ENCODE measurements at places on chromosomes 5 and 9.

DNA sequence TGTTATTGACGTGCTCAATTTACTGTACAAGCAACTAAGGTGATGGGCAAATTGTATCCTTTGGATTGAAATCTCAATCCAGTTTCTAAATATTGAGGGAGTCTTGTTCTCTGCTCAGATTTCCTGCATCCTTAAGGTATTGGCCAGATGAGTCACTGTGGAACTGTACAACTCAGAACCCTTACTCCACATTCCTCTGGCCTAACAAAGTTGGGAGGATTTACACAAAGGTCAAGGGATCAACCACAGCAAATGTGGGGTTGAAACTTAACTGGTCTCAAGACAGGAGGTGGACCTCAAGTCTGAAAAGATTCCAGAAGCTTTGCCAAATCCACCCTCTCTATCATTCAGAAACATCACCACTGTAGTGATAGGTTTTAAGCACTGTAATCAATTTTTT is 81.5 kb upstream of the AGXT2 start:
- DNase-seq = no peak

- DNase-seq = no peak
These were observed 91.2 kb upstream of the SNX2 start for GRCh38 chr5:122683631-122684030.

DNA sequence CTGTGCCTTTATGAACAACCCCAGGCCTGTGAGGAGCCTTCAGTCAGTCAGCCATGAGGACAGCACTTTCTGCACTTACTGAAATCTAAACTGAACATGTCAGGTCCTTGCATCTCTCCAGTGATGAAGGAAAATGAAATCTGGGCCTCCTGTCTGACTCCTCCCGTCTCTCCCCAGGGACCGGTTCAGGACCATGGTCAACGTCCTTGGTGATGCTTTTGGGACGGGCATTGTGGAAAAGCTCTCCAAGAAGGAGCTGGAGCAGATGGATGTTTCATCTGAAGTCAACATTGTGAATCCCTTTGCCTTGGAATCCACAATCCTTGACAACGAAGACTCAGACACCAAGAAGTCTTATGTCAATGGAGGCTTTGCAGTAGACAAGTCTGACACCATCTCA is 77.0 kb upstream of the PLPP6 start:
- no peak for DNase-seq

- DNase-seq = no peak
These were observed 10.4 kb upstream of the CEP120 start for GRCh38 chr5:123433596-123433995.

GRCh38 chr5:59069438-59070079 is 486.7 kb downstream of the RAB3C start:
- no peak for DNase-seq

DNA sequence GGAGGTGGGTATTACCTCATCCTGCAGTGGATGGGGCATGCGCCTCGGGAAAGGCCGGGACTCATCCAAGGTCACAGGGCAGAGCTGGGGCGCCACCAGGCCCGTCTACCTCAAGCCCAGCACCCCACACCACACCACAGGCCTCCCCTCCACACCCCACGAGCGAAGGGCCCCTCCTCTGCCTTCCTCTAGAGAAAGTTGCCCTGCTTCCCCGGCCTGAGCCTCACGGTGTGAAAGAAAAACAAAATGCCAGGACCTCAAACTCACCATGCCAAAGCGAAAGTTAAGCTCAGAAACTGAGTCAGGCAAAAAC is 161.1 kb downstream of the COL23A1 start:
- DNase-seq = no peak

GRCh38 chr5:22471154-22471553 is 382.0 kb downstream of the CDH12 start:
- no peak for DNase-seq

- no peak for DNase-seq
These were observed 410.4 kb downstream of the MED10 start for GRCh38 chr5:5967944-5968343.

DNA sequence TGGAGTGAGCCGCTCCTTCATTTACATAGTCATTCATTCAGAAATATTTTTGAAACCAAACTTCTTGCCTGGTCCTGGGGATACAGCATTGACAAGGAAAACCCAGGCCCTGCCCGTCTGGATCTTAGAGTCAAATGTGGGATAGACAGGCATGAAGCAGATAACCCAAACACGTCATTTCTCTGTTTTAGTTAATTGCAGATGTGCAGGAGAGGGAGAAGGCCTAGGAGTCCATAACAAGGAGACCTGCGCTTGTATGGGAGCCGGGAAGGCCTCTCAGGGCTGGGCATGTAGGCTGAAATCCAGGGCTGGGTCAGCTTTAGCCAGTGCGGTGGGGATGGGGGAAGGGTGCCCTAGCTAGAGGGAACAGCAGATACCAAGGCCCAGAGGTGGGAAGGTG is 43.3 kb downstream of the PRRX2 start:
- no peak for DNase-seq

GRCh38 chr9:133342069-133342406 is 5.9 kb downstream of the MED22 start:
- no peak for DNase-seq

GRCh38 chr5:68554571-68555279 is 339.2 kb downstream of the PIK3R1 start:
- DNase-seq = no peak

GRCh38 chr9:70121818-70122436 is 78.3 kb downstream of the MAMDC2 start:
- no peak for DNase-seq

GRCh38 chr5:124398460-124398859 is 348.0 kb downstream of the ZNF608 start:
- DNase-seq = no peak

GRCh38 chr9:121510766-121511550 is 11.3 kb upstream of the GGTA1 start:
- DNase-seq = no peak

- no peak for DNase-seq
These were observed 71.1 kb upstream of the LRRTM2 start for GRCh38 chr5:138946241-138946623.

DNA sequence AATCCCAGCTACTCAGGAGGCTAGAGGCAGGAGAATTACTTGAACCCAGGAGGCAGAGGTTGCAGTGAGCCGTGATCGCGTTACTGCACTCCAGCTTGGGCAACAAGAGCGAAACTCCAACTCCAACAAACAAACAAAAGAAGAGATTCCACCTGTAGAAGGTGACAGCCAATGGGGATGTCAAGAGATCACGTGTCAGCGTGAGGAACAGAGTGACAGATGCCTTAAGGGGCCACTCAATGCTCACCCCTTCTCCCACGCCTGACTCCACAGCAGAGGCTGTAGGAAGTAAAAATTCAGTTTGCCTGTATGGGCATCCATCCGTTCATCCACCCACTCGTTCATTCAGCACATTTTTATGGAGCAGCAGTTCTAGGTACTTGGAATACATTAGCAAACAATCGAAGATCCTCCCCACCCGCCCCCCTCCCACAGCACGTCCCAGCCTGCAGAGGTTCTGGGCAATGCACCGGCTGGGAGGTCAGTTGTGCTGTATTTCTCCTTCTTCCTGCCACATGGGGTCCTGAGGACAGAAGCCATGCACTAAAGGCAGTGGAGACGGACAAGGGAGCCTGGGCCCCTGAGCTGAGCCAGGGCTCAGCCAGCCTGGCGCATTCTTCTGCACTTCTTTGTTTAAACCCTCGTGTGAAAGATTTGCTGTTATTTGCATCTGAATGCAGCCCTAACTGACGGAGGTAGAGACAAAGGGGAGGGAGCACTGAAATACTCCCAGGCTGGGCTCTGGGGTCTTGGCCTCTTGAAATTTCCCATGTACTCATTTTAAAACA is 11.3 kb upstream of the RNF130 start:
- DNase-seq = no peak

DNA sequence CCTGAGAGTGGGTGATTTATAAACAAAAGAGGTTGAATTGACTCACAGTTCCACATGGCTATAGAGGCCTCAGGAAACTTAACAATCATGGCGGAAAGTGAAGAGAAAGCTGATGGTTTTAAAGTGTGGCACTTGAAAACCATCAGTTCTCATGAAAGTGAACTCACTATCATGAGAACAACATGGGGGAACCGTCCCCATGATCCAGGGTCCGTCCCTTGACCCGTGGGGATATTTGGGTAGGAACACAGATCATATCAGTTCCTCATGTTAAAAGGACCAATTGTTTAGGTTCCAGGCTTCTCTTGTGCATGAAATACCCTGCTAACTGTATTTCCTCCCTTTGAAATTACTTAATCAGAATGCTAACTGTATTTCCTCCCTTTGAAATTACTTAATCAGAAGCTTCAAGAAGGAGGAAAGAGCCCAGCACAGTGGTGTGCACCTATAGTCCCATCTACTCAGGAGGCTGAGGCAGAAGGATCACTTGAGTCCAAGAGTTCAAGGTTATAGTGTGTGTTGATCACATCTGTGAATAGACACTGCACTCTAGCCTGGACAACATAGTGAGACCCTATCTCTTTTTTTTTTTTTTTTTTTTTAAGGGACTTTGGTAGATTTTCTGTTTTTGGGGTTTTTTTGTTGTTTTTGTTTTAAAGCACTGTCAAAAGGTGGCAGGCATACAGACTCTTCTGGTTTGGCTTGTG is 24.8 kb downstream of the TTC1 start:
- no peak for DNase-seq

- no peak for DNase-seq
These were observed 557 bp upstream of the PHF2 start for GRCh38 chr9:93575796-93576257.

- DNase-seq = no peak
These were observed 203.7 kb upstream of the SLC24A2 start for GRCh38 chr9:19992556-19992955.

DNA sequence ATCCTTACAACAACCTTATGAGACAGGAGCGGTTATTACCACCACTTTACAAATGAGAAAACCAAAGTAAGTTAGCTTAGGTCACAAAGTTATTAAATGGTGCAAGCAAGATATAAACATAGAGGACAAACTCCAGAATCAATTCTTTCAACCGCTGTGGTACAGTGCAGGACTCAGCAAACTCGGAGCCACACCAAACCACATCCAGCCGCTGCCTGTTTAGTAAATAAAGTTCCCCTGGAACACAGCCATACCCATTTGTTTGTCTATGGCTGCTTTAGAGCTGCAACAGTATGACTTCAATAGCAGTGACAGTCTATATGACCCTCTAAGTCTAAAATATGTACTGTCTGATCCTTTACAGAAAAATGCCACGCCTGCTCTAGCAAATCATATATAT is 1567.2 kb upstream of the WWC1 start:
- DNase-seq = no peak

GRCh38 chr5:6918255-6918654 is 205.0 kb downstream of the TENT4A start:
- DNase-seq = no peak

- DNase-seq = no peak
These were observed 183.5 kb downstream of the GAS1 start for GRCh38 chr9:86763791-86764190.

DNA sequence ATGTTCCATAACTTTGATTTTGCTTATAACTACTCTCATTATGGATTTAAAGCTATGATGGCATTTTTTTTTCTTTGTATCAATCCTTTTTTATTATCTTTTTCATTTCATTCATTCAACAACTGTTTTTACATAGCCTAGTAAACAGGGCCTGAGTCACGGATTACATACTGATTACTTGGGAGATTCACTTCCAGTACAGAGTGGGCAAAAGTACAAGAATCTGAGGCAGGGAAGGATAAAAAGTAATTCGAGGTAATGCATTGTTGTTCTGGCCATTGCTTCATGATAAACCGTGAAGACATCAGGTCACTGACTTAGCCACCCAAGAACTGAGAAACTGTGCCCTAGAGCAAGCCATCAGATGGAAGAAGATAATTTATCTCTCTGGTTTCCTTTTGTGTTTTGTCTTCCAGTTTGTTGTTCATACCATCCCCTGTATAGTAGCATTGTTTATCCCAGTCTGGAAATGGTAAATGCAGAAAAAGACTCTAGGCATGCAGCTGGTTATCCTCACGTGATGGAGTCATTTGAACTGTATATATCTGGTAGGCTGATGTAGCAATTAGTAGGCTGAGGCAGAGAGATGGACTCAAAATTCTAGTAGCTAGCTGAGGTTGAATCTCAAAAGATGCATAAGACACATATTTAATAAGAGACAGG is 145.6 kb downstream of the CNTLN start:
- DNase-seq = no peak

- no peak for DNase-seq
These were observed 129.5 kb upstream of the MRPS30 start for GRCh38 chr5:44679214-44679613.

GRCh38 chr5:142810743-142811290 is 40.6 kb downstream of the ARHGAP26 start:
- DNase-seq = no peak

GRCh38 chr5:181159286-181160151 is 12.1 kb downstream of the OR2V2 start:
- peak; percentile 31 for DNase-seq

DNA sequence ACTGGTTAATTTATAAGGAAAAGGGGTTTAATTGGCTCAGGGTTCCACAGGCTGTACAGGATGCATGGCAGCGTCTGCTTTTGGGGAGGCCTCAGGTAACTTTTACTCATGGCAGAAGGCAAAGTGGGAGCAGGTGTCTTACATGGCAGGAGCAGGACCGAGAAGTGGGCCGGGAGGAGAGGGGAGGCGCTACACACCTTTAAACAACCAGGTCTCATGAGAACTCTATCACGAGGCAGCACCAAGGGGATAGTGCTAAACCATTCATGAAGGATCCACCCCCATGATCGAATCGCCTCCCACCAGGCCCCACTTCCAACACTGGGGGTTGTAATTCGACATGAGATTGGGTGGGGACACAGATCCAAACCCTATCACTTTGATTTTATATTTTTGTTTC is 21.7 kb downstream of the TMEM171 start:
- no peak for DNase-seq

GRCh38 chr9:116998305-116998704 is 311.2 kb downstream of the TRIM32 start:
- no peak for DNase-seq
